ENCODE measurements at places on chromosomes 7 and 10.
A peak's percentile ranks its signal among the peaks of the same experiment; 100 is the strongest.

DNA sequence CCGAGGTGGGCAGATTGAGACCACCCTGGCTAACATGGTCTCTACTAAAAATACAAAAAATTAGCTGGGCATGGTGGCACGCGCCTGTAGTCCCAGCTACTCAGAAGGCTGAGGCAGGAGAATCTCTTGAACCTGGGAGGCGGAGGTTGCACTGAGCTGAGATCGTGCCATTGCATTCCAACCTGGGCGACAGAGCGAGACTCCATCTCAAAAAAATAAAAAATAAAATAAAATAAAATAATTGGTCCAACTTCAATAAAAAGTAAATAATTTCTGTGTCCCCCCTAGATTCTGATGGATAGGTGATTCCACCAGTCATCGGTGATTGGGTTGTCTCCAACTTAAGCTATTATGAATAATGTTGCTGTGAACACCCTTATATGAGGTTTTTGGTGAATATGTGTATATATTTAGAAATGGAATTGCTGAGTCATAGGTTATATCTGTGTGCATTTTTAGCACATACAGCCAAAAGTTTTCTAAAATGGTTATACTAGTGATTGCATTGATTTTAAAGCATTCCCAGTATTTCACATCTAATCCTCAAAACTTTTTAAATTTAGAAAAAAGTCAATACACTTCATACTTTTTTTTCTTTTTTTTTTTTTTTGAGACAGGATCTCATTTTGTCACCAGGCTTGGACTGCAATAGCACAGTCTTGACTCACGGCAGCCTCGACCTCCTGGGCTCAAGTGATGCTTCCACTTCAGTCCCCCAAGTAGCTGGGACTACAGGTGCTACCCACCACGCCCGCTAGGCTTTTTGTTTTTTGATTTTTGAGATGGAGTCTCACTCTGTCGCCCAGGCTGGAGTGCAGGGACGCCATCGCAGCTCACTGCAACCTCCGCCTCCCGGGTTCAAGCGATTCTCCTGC is 13.7 kb upstream of the SRPK2 start:
- DNase-seq: no peak

DNA sequence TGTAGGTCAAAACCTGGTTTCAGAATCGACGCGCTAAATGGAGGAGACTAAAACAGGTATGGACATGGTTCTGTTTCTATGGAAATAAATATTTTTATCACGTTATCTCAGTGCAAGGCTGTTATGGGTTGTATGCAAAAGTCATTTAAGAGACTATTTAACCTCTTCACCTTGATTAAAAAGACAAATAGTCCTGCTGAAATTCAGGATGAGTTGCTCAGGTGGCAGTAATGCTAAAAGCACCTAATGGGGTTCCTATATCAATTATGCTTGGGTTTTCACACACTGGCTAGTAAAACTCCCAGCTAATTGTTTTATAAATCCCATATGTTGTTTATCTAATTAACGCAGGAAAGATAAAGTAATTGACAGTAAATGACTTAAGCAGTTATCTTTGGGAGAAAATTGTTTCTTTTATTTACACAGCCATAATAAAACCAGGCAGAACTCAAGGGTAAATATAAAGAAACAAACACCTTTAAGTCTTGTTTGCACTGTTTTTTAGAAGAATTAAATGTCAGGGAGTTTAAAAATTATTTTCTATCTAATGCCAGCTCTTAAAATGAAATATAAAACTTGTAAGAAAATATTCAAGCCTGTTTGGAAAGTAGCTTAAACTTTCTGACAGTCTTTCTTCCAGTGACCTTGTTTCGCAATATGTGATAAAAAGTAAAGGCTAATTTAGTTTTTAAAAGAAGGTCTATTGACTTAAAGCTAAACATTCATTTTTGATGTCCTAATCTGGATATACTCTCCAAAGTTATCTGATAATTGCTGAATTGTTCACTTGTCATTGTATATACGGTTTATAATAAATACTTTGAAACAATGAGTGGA is 3.2 kb downstream of the HHEX start:
- no peak for DNase-seq

- no peak for DNase-seq
Measured at GRCh38 chr7:140876519-140877248, 48.0 kb downstream of the BRAF start.

GRCh38 chr10:71339796-71340589 is 20.9 kb downstream of the SLC29A3 start:
- DNase-seq: no peak

DNA sequence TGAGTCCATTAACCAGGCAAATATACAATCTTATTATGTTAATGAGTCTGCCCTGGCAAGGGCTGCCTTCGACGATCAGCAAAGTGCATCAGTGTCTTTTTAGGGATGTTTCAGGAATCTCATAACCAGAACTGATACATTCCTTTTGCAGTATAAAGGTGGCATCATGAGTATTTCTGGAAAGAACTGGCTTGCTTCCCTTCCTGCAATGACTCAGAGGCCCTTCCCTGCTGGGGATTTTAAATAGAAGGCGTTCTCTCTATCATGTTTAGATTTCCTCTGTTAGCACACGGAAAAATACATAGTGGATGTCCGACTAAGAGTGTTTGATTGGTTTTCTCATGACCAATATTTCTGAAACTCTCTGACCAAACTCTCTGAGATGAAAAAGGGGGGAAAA is 1.8 kb downstream of the NPS start:
- DNase-seq: no peak

GRCh38 chr10:58932126-58932525 is 244.3 kb upstream of the PHYHIPL start:
- DNase-seq: no peak

GRCh38 chr7:155002411-155003091 is 373 bp downstream of the PAXIP1 start:
- peak; percentile 5 for DNase-seq

DNA sequence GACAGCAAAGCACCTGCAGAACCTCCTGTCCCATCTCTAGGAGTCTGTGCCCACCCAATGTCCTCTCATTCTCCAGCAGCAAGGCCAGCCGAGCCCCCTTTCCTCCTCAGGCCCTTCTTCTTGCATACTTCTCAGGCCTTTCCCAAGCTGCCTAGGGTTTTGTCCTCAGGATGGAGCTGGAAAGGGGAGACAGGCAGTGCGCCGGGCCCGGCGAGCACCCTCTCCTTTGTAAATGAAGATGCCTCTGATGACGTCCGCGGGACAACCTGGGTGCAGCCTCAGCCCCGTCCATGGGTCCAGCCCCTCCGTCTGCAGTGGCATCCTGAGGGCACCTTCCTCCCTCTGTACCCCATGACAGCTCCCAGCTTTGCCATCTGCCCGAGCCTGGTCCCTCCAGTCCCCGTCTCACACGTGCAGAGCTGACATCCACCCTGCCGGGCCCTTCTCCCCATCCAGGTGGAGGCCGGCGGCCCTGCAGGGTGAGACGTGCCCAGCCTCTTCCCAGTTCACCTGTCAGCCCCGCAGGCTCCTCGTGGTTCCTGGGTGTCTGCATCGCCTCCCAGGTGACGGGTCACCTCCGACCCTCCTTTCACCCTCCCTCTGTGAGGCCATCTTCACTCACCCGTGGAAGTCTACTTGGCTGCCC is 36.4 kb downstream of the JAKMIP3 start:
- DNase-seq: no peak

DNA sequence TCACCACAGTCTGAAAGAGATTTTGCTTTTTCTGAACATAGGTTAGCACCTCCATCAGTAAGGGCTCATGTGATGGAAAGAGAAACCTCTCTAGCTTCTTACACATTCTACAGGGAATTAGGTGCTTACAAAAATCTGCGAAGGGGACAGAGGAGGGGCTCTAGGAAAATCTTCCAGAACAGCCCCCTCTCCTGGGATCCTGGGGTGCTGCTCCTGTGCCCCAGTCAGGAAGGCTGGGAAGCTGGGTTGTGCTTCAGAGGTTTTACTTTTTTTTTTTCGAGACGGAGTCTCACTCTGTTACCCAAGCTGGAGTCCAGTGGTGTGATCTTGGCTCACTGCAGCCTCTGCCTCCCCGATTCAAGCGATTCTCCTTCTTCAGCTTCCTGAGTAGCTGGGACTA is 7.5 kb upstream of the FAM171A1 start:
- no peak for DNase-seq
